ENCODE measurements at places on chromosomes 5 and 9.

DNA sequence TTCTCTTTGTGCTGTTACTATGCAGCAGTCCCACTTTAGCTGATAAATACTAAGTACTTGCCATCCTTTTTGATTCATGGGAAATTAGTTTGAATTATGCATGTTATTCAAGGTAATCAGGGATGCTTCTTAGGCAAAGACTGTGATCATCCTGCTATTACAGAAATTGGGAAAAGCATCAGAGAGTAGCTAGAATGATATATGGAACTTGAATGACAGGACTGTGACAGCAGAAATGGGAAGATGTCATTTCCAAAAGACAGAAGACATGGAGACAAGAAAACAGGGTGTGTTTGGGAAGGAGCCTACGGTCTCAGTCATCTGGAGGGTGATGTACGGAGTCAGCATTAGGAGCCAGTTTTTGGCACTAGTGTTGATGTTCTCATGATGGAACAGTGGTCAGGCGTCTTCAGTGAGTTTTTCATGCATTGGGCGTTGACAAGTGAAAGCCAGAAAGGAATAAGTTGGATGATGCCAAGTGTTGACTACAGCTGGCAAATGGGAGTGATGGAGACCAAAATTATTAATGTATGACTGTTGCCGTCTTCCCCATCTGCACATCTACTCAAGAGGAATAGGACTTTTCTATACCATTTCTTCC lies 70.4 kb downstream of the TMEM167A start:
- DNase-seq = no peak

GRCh38 chr5:150557509-150557872 lies 49.6 kb downstream of the NDST1 start:
- no peak for DNase-seq

GRCh38 chr9:78928625-78929405 lies 631.9 kb downstream of the PSAT1 start:
- no peak for DNase-seq

- DNase-seq = no peak
These were observed 37.9 kb downstream of the PCDH1 start for GRCh38 chr5:141840280-141840812.

DNA sequence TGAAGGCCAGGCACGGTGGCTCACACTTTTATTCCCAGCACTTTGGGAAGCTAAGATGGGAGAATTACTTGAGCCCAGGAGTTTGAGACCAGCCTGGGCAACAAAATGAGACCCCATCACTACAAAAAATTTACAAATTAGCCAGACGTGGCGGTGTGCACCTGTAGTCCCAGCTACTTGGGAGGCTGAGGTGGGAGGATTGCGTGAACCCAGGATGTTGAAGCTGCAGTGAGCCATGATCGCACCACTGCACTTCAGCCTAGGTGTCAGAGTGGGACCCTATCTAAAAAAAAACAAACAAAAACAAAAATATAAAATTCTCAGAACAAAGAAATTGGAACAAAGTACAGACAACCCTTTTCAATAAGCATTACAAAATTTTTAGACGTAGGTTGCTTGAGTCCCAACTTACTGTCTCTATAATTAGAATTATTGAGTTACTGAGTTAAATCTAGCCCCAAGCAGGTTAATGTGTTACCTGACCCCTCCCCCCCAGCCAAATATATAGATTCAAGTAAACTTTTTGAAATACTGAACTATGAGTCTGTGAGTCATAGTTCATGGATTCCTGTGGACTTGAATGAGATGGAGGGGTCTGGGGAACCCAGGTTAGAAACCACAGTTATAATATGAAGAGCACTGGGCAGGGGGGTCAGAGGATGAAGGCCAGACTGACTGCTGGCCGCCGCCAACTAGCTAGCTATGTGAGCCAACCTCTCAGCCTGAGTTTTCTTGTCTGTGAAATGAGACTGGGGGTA lies 173.1 kb downstream of the AOPEP start:
- no peak for DNase-seq

- no peak for DNase-seq
These were observed 137.2 kb upstream of the SMARCA2 start for GRCh38 chr9:1877951-1878350.

DNA sequence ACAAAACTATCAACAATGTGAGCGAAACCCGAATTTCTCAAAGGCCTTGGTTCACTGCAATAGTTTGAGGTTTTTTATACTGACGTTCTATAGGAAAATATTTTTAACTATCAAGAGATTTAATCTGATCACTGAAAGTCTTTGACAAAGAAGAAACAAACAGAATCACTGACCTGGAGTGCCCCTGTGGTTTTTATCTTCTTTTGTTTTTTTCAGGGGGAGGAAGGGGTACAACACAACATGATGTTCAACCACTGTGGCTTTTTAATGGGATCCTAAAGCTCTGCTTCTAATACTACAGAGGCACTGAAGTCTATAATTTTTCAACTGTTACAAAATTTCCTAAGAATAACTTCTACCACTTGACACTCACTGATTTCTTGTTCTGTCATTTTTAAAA lies 185.9 kb downstream of the AP3B1 start:
- peak; percentile 44 for DNase-seq

Measured in B cell (primary cell).